Suppressor macrophage treated with lipopolysaccharide for 1 hour (primary cell): ENCODE measurements at places on chromosomes 4 and X.
A peak's percentile ranks its signal among the peaks of the same experiment; 100 is the strongest.

DNA sequence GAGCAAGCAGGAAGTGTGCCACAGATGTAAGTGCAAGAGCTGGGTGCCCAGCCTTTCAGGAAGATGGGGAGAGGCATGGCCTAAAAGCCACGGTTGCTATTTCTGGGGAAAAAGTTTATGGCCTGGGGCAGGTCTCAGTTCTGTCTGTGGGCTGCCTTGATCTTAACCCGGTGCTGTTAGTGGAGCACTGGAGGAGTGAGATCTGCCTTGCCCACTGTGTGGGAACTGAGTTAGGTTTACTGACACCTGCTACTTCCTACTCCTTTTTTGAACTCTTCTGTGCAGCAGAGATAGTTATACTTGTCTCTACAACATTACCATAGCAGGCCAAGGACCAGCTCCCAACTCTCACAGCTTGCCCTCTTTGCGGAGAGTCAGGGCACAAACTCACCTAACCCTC, 76.5 kb downstream of the ITM2A start:
- DNase-seq: no peak

DNA sequence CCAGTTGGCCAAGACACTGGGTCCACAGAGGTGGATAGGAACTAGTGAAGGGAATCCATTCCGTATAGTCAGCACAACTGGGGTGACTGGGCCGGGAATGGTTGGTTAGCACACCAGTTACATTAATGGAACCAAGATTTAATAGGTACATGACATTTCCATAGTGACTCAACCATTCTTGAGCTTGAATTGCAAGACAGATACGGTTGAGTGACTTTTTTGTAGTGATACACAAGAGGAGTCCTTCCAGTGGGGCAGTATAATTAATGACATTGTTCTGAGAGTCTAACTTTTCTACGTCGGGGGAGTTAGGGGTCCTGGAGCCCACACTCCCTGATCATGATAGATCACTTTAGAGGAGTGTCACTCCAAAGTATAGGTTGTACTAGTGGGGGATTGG, 211.6 kb upstream of the CXCL13 start:
- DNase-seq: no peak

DNA sequence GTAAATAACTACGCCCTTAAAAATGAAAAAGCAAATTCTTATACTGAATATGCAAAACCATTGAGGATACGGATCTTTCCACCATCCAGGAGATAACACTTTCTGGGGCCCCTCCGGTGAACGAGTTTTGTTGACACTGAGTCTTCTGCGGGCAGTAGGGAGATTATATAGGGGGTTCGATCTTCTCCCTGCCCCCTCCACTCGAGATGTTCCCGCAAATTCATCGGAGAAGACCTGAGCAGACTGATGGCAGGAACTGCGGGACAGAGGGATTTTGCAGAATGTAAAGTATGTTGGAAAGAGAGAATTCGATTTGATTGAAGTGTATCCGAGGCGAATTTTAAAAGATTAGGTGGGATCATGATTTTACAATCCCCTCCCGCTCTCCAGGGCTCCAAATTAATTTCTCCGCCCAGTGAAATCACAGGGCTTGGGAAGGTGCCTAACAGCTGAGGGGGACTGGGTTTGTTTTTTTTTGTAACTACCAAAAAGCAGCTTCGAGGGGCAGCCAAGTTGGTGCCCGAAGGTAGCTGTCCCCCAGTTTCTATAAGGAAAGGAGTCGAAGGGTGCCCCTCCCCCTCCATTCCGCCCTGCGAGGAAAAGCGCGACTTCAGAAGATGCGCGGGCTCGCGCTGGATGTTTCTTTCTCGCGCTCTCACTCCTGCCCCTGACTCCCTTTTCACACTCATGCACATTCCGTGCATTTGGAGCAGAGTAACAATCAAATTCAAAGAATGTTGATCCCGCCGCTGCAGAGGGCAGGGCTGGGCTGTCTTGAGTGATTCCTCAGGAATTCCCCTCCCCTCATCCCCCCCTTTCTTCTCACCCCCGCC, 1.2 kb downstream of the TMEM255A start:
- DNase-seq: no peak

GRCh38 chr4:130486186-130486585, 1390.2 kb downstream of the C4orf33 start:
- DNase-seq: no peak

DNA sequence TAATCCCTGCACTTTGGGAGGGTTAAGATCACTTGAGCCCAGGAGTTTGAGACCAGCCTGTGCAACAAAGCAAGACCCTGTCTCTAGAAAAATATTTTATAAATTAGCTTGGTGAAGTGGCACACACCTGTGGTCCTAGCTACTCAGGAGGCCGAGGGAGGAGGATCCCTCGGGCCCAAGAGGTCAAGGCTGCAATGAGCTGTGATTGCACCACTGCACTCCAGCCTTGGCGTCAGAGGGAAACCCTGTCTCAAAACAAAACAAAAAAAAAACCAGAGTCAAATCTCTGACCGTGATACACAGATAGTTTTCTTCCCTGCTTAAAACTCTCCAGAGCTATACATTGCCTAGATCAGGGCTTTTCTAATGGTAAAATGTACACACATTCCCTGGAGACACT, 53.5 kb downstream of the CHST7 start:
- DNase-seq: peak; percentile 43

DNA sequence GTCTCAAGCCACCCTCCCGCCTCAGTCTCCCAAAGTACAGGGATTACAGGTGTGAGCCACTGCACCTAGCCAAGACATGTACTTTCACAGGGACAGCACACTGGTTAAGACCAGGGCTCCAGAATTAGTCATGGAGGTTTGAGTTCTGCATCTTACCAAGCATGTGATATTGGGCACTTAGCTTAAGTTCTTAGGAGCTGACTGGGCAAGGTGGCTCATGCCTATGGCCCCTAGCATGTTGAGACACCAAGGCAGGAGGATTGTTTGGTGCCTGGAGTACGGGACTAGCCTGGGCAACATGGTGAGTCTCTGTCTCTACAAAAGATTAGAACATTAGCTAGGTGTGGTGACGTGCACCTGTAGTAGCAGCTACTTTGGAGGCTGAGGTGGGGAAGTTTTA, 2.6 kb upstream of the TMEM192 start:
- no peak for DNase-seq

GRCh38 chrX:79162076-79162475, 17.6 kb downstream of the GPR174 start:
- DNase-seq: no peak

GRCh38 chr4:6732441-6733357, 16.7 kb downstream of the BLOC1S4 start:
- DNase-seq: peak; percentile 85

DNA sequence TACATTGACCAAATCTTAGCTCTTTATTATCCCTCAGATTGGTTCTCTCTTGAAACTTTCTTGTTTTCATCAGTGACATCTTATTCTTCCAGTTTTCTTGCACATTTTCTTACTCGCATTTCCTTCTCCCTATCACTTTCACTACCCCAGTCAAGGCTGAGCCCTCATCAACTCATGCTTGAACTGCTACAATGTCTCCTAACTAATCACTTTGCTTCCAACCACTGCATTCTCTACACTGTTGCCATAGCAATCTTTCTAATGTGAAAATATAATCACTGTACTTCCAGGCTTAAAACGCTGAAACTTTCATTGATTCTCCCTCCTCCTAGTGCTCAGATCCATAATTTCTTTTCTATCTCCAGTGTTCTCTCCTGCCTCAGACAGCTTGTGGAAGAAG, 22.2 kb upstream of the LPAR4 start:
- no peak for DNase-seq

GRCh38 chrX:105179644-105180043, 40.9 kb downstream of the TEX13A start:
- no peak for DNase-seq

- DNase-seq: peak; percentile 60
Measured at GRCh38 chr4:159104694-159105414, 2.0 kb downstream of the RAPGEF2 start.

- DNase-seq: no peak
Measured at GRCh38 chrX:8036914-8037313, 109.7 kb upstream of the PNPLA4 start.

- peak; percentile 34 for DNase-seq
Measured at GRCh38 chrX:19720661-19721060, 166.7 kb downstream of the SH3KBP1 start.

DNA sequence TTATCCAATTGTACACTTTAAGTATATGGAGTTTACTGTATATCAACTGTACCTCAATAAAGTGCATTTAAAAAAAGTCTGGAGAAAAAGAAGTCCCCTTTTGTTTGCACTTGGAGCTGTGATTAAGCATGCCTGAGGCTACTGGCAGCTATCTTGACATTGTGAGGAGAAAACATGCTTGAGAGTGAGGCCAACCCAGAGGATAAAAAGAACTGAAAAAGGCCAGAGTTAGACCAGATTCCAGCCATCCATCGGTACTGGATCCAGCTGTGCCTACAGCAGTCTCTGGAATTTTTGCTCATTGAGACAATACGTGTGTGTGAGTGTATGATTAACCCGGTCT, 57.4 kb downstream of the LGI2 start:
- DNase-seq: no peak

- no peak for DNase-seq
Measured at GRCh38 chrX:55102754-55103153, 13.9 kb downstream of the PAGE2 start.

DNA sequence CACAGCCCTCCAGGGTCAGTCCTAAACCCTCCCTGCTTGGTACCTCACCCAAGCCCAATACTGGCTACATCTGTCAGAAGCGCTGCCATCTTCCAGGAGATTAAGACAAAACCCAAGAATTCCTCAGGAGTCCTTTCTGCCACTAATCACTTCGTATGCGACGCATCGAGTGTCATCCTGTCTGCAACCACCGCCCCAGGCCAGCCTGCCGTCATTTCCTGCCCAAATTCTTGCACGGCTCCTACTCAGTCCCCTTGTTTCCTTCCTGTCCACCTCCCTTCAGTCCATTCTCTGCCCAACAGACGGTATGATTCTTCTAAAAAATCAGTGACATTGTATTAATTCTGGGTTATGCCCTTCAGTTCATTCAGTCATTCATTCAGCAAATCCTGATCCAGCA, 113.6 kb downstream of the NFKB1 start:
- no peak for DNase-seq

DNA sequence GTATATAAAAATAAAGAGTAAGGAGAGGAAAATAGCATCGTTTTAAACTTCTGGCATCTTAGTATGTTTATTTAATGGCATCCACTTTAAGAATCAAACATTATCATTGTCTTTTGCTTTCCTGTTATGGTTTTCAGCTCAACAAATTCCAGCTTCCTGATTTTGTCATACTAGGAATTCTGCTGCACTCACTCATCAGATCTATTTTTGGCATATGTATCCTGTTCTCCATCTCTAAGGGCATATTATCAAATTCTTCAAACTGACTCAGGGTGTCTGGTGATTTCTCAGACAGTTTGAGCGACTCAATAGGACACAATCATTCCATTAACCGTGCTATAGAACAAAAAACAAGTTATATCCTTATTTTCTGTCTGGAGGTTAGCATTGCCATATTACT, 248.5 kb upstream of the DIAPH2 start:
- DNase-seq: no peak

DNA sequence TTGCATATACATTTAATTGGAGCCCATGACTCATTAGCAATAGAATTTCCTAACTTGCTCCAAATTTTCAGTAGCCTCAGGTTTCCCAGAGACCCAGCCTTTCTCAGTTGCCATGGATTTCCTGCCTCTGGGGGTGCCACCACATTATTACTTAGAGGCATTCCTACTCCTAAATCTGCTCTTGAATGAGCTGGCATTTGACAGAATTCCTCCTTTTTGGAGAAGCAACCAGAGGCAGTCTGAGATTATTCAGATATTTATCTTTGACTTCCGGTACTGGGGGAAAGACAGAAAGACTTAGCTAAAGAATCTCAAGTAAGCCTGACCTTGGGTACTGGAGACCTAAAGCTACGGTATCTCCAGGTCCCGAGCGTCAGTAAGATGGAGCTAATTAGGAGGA, 76.3 kb downstream of the DCHS2 start:
- DNase-seq: no peak

GRCh38 chr4:54541426-54542118, 116.2 kb upstream of the KIT start:
- DNase-seq: no peak

DNA sequence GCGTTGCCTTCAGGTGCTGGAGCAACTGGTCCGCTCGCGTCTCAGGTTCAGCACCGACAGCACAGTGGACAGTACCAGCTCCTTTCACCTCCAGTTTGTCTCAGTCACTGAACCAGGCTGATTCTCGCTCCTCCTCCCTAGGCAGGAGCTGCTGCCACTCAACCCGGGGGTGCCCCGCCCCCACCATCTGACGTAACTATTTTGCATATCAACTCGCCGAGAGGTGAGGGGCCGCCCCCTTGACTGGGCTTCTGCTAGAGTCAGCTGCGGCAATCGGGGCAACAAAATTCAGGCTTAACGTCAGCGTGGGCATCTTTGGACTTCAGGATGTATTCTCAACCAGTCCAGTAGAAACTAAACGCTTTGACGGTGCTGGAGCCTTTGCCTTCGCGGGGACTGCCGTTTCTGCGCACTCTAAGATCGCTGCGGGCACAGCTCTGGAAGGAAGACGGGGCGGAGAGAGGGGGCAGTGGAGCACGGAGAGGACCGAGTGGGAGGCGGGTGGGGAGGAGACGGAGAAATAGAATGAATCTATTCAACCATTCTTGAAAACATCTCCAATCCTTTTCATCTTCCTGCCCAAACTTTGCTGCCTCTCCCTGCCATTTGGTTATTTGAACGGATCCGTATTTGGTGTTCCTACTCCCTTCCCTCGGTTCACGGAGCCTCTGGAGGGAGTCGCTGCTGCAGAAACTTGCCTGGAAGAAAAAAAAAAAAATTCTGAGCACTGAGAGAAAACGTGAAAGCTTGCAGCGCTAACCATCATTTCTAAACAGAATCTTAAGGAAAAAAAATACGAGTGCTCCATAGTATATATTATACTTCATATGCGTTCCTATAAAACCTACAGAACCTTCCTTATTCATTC, at the start of gene FSTL5:
Gene FSTL5 (minus strand): TSS at position 109 of the 868 bp plus-strand sequence. CDS start 52,604 bp downstream, outside the sequence.
- peak; percentile 70 for DNase-seq

DNA sequence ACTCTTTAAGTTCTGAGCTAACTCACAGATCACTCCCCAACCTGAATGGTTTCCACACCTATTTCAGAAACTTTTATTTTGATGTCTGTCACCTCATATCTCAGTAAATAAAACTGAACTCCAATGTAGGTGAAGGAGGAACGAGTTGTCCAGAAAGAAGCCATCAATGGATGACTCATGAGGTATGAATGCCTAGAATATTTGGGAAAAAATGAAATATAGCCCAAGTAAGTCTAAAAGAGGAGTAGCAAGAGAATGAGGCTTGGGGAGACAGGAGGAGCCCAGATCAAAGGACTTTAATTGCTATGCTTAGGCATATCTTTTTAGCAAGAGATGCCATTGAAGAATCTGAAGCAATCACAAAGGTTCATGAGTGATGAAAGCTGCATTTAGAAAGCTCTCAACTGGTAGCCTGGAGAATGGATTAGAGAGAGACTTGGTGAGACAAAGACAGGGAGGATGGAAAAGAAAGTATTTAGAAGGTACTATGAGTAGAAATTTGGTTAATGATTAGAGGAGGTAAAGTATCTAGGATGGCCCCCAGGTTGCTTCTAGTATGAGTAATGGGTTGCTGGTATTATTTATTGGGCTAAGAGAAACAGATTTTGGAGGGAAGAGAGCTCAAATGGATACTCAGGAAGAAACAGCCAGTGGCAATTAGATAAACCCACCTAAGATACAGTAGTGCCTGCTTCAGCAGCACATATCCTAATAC, 39.4 kb downstream of the NOCT start:
- DNase-seq: no peak
